Bone marrow (tissue), 2 donors: ENCODE measurements at places on chromosomes 5 and 9.

- no peak for DNase-seq
Observed at GRCh38 chr5:119343766-119344165, 12.1 kb upstream of the TNFAIP8 start.

DNA sequence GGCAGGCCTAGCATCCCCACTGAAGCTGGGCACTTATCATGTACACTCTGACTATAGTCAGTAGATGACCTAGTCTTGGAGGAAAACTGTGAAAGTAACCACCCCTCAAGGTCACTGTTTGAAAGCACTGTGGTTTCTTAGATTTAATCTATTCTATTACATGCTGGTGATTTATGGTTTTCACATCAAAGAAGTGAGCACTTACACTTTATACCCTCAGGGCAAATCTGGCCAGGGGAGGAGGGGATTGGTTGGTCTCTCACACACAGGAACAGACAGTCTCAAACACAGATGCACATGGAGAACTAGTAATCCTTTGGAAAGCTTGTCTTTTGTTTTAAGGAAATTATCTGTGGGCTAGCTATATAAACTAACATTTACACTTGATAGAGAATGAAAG is 17.9 kb upstream of the SPIN1 start:
- no peak for DNase-seq

DNA sequence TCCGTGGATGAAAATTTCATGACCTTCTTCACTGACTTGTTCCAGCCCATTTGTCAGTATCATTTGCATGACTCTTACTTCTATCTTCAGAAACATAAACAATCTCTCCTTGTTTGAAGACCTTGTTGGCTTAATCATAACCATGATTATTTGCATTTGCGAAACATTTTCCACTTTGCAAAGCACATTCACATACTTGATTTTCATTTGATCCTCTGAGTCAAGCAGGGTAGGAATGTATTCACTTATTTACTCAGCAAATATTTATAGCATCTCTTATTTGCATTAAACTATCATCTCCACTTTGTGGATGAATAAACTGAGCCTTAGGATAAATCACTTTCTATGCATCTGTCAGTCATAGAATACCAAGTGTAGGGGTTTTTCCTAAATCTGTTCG is 343.0 kb upstream of the SGCD start:
- DNase-seq, result no peak

DNA sequence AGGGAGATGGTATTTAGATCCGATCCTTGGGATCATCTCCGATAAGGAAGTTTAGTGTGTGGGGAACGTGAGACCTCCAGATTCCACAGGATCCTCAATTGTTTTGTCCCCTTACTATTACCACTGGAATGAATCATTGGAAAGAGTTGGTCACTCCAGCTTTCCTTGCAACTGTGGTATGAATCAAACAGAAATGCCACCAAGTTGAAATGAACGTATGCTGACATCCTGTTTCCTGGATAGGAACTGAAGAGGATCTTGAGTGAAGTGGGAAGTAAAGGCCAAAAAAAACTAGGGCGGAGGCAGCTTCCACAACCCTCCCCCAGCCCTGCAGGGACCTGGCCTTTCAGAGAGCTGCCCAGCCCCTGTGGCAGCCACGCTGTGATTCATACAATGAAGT is 23.9 kb downstream of the IRX1 start:
- no peak for DNase-seq

GRCh38 chr9:98401140-98402018 is 145.9 kb upstream of the TBC1D2 start:
- DNase-seq, result no peak

DNA sequence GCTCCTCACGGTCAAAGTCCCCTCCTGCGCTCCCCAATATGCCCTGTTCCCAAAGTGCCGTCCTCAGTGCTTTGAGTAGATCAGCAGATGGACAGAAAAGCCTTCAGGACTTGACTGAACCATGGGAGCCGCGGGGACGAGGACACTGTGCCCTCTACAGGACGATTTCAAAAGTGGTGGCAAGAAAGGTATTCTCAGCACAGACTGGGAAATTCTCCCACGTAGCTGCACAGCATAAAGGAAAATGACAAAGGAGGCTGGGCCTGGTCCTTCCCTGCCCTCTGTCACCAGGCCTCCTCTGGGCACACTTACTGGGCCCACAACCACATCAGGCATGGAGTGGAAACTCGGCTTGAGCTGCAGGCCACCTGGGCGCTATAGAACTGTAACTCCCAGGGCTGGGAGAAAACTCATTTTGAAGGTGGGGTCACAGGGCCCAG is 16.7 kb upstream of the MTMR12 start:
- peak; percentile 13 for DNase-seq

DNA sequence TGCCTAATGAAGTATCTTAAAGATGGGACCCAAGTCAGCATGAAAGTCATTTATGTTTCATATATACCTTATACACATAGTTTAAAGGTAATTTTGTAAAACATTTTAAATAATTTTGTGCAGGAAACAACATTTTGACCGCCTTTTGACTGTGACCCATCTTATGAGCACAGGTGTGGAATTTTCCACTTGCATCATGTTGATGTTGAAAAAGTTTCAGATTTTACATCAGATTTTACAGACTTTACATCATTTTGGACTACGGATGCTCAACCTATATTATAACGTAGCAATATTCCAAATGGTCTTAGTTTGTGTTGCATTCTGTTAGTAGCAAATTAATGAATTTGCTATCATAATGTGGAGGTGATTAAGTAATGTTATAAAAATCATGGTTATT is 21.7 kb upstream of the FAM120AOS start:
- DNase-seq, result no peak

DNA sequence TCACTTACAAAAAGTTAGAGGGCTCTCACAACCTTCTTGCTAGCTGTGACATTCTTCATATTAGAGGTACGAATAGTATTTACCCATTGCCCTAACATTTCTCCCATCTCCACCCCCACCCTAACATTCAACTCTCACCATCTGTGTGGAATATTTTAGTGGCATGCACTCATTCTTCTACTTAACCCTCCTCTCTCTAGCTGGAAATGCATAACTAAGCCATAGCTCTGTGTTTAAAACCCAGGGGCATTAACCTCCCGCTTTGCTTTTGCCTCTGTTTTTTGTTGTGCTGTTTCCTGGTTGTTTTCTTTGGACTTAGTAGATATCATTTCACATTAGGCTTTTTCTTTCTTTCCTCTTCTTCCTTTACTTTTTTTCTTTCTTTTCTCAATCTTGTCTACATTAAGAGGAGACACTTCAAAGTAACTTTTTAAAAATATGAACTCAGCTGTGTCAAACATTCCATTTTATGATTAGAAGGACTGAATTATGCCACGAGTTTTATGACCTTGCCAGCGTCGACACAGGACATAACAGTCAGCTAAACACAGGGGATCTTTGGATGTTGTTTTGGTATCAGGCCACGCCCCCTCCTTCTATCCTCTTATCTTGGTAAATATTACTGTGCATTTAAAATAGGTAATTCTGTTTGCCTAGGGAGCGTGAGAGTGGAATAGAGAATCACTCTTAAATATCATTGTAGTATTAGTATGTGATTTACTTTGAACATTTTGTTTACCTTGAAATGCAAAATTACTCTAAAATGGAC is 236.0 kb downstream of the CD180 start:
- DNase-seq, result no peak

- DNase-seq, result no peak
Observed at GRCh38 chr9:135851748-135852147, 55.6 kb downstream of the CAMSAP1 start.

DNA sequence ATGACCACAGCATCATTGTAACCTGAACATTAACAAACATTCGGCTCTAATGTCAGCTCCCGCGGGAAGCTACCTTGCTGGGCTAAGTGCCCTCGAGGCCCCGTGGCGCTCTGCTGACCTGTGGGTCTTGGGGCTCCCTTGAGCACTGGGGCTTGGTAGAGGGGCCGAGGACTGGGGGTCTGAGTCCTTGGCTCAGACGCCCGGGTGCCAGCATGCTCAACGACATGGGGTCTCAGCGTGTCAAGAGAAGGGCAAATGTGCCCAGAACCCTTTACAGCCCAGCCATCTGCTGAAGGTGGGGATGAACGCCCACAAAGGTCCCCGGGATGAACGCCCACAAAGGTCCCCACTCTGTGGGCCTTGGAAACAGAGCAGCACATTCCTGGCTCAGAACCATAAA is 39.7 kb upstream of the SARDH start:
- DNase-seq, result no peak

DNA sequence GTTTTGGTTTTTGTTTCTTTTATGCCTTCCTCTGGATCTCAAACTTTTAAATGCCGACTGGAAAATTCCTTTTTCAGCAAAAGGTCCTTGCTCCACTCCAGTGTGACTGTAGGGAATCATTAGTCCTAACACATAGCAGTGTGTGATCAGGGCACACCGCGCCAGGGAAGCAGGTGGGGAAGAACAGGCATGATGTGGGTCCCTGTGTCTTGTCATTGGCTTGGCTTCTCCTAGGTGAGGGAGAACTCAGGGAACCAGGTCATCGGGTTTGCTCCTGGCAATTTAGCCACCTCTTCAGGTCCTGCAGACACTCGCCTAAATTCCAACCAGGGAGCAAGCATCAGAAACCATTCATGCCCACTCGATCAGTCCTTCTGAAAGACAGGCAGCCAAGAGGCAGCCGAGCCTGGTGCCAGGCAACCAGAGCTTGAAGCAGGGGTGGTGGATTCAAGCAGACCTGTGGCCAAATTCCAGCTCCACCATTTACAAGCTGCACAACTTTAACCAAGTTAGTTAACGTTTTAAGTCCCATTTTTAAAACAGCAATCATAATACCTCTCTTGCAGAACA is 514.2 kb downstream of the BNC2 start:
- DNase-seq, result no peak

DNA sequence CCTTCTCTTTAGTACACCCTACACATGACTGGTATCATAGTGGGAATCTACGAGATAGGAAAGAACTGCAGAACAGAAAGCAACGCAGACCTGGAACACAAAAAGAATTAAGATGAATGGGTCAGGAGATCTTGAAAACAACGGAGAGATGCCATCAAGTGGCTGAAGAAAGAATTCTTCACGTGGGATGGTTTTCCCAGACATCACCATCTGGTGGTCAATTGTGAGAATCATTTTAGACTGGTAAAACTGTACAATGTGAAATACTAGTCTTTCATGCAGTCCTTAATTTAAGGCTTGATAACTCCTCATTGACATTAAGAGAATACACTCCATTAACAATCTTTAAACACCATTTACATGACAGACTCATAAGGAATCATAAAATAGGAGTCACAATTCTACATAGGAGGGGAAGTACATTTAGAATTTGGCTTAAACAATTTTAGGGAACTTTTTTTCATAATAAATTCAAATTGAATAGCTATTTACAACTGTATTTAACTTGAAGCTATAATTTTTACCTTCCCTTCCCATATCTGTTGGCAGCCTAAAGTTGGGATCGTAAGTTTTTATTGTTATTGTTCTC is 128.4 kb upstream of the TRPM3 start:
- peak; percentile 34 for DNase-seq

DNA sequence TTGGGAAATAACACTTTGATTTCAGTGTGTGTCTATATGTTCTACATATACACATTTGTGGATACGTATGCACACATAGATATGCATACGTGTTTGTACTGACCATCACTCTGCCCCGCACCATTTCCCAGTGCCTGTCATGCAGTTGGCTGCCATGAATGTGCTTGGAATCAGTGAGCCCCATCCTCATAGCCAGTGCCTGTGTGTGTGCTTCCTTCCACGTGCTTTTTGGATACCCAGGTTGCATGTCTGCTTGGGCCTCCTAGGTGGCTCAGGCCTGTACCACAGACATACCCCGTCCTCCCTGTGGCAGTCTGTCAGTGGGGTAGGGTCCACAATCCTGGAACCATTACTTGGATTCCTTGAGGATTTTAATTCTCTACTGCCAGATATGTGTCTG is 243.6 kb downstream of the FANCC start:
- DNase-seq, result no peak

DNA sequence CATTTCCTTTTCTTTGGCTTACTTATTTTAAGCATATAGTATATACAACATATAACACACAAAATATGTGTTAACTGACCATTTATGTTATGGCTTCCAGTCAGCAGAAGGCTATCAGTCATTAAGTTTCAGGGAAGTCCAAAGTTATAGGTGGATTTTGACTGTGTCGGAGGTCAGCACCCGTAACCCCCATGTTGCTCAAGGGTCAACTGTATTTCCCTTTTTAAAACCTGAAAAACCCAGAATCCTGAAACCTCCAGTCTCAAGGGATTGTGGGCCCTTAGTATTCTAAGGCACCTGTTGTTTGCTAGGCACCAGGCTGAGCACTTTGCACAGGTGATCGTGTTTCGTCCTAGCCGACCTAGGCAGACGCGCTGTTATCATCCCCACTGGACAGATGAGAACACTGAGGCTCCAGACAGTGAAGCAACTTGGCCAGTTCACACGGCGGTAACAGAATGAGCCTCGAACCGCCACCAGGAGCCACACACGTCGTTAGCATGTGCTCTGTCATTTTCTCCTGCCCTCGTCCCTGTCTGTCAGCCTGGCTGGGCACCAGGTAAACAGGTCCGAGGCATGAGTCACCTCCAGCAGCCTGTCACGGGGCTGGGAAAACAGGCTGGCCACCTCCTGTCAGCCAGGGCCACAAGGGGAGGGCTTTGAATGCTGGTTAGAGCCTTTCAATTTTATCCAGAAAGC is 39.9 kb downstream of the DUSP1 start:
- DNase-seq, result no peak

DNA sequence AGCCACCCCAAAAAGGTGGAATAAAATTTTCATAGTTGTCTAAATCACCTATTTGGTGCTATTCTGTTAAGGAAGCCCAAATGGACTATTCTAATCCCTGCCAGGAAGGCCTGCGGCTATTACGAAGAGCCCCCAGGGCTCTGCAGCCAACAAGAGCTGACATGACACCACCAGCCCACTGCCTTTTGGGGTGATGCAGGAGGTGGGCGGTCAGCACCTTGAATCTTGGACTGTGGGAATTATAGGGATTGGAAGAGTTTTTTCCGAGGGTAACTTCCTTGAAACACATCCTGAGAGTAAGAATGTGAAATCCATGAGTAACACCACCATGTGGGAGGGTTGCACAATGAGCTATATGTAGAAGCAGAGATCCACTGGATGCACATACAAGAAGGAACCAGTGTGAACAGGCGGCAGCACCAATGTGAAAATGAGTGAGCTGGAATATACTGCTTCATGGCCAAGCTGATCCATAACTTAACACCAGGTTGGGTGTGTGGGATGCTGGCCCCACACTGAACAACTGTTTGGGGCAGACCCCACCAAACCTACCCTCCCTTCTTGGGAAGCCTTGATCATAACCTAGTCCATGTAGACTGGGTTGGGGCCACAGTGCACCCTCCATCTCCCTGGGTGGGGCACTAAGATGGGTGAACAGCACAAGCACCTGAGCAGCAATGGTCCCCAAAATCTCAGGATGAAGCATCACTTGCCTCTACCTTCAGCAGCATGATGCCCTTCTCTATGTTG is 239.0 kb downstream of the FSTL4 start:
- DNase-seq, result no peak
